EL (cell line): ENCODE measurements at places on chromosomes 6 and 20.

DNA sequence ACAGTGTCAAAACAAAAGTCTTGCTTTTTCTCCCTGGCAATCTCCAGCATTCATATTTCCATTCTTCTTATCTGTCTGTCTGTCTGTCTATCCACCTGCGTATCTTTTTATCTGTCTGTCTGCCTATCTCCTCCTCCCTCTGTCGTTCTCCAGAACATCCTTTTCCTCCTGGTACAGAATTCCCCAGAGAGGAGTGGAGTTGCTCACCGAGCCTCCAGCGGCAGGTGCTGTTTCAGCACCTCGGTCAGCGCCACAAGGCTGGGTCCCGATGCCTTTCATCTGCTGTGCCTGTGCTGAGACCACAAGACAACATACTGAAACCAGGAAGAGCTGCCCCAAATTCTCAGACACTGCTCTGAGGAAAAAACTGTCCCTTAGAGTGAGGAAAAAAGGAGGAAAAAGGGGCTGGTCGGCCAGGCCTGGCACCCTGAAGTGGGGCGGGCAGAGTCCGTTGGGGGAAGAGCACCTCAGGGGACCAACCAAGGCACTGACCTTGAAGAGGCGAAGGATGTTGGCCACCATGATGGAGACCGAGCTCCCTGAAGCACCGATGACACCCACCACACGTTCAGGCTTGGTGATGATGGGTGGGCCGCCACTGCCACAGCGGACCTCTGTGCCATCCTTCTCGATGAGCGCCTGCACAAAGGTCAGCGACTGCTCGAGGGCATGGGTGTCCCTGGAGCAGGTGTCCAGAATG lies 13.3 kb downstream of the GRM4 start:
- no peak for DNase-seq

DNA sequence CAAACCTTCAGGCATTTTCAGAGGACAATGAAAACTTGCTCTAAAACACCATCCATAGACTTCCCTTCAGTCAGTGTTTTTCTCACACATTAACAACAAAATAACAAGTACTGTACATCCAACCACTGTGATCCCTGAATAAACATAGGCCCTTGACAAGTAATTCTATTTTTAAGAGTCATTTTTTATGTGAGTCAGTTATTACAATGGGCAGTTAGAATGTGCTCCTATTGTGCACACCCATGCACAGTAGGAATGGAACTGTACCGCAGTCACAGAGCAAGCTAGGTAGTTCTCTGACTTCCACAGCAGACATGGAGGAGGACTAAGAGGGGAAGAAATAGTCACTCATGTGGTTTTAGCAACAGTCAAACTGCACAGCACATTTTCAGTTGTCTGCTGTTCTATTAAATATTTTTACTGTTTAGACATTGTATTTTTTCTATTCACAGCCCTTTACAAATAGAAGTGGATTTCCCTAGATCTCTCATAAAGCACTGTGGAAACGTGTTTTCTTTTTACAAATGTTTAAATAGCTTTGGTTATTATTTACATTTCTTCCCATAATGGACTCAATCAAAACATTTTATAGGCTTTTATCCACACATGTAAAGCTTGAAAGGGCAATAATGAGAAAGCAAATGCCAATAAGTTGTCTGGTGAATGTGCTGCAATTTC lies 100.4 kb downstream of the JAG1 start:
- no peak for DNase-seq

- DNase-seq: no peak
Observed at GRCh38 chr20:22773344-22773743, 189.0 kb upstream of the FOXA2 start.

- DNase-seq: no peak
Observed at GRCh38 chr20:24762371-24762770, 186.7 kb upstream of the CST7 start.

DNA sequence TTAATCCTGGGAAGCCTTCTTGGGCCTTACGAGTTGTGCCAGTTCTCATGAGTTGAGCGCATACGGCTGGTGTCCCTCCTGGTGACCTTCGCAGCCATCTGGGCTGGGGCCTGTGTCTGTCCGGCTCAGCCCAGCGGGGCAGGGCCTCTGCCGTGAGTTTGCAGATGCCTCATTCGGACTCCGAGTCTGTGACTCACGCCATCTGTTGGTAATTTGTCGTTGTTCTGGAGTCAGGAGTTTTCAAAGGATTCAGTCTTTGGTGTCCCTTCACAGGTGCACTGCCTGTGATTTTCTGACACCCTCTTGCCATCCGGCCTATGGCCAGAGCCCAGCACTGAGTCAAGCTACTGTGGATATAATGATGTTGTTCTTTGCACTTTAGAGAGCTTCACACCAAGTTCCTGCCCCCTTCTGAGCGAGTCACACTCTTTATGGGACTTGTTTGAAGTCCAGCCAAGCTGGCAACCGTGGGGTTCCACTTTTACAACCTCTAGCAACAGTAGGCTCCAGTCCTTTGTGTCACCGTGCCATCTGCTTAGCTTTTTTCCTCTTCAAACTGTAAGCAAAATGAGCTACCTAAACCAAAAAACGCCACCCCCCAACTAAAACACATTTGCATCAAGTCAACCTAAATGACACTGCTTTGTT lies 175.6 kb downstream of the AIG1 start:
- peak; percentile 50 for DNase-seq

DNA sequence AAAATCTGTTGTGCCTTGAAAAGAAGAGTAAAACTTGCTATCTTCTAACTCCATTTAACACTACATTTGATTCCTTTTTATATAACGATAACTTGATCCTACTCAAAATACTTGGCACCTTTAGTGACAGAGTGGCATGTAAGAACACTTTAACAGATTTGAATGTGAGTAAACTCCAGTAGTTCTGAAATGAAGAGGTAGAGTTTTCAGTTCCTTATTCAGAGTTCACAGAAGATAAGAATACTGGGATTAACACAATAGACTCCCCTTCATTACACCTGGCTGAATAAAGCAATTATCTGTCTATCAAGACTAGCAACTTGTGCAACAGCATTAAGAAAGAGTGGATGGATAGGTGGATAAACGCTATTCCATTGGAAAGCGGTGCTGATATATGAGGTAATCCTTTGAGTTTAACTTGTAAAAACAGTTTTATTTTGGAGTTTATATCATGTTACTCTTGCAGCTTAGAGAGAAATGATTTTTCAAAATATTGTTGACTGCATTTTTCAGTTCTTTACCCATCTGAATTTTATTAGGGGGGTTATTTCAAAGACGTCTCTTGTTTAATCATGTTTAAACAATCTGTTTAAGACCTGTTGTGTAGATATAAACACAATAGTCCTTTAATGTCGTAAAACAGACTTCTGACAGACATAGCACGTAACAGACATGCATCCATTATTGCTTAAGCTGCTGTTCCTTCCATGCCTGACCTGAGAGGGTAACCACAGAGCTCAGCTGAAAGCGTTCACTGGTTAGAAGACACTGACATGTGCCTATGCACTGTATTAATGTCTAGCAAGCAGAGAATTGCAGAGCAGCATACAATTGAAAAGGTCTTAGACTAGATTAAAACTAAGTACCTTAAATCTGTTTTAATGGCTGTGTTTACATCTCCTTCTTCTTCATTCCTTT lies 102.4 kb upstream of the SUPT3H start:
- peak; percentile 49 for DNase-seq

DNA sequence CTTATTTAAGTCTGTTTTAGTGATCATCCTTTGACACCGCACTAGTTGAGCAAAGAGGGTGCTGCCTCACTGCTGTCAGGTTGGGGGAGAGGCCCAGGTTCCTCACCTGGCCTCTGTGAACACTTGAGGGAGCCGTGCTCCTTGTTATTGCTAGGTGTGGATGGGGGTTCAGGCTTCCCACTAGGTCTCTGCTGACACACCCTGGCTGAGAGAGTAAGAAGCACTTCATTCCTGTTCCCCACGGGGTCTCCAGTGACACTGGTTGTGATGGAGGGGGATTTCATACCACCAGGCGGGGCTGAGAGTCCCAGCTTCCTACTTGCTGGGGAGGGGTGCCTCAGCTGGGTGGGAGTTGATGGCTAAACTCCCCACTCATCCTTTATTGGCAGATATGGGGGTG lies 11.1 kb upstream of the NOTCH4 start:
- no peak for DNase-seq

- peak; percentile 92 for DNase-seq
Observed at GRCh38 chr6:159716247-159717096, 10.8 kb upstream of the WTAP start.

DNA sequence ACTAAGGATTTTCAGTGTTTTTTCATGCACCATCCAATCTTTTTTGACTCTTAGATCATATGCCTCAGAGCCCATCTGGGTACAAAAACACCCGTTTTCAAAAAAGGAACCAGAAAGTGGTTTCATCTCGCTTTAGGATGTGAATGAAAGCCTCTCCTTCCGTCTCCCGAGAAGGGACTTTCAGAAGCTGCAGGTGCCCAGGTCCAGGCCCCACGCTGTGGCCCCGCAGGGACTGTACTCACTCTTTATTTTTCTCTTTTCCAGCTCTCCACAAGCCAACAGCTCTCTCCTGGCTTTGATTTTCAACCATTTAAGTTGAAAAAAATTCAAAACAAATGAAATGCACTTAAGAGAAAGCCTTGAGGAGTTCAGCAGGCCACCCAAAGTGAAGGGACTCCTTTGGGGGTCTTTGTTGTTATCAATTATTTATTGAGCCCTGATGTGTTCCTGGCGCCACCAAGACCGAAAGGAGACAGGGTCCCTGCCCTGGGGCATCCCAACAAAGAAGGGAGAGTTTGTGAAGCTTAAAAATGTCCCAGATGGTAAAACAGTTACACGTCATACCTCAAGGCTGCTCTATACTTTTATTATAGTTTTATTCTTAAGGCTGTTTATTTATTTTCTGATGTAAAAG lies 467.3 kb downstream of the PREX1 start:
- DNase-seq: no peak

- peak; percentile 91 for DNase-seq
Observed at GRCh38 chr6:31122791-31123706, 2.8 kb upstream of the CDSN start.

- no peak for DNase-seq
Observed at GRCh38 chr20:19552221-19553180, 205.6 kb upstream of the RIN2 start.

DNA sequence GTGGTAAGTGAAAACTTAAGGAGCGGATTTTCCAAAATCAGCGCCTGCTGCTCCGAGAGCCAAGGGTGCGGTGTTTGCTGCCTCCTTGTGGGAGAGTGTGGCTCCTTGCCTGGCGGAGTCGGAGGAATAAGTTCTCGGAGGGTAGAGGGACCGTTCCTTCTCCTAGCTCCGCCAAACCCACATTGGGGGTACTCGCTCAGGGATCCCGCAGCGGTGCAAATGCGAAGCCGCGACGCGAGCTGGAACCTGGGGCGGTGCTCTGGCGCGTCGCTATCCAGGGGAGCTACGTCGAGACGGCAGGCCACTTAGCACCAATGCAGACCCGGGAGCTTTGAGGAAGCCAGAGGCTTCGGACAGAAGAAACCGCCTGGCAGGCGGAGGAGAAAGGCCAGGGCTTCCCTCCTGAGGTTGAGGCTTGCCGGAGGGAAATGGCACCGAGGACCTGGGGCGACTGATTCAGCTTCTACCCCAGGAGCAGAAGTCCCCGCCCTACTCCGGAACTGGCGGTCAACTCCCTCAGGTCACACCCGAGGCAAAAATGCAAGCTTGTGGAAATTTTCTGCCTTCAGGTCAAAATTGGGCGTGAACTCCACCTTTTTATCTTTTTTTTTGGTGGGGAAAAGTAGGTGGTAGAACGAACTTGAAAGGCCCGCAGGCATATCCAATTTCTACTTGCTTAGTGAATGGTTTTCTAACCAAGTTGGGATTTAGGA lies 5.7 kb upstream of the DDX43 start:
- peak; percentile 79 for DNase-seq

DNA sequence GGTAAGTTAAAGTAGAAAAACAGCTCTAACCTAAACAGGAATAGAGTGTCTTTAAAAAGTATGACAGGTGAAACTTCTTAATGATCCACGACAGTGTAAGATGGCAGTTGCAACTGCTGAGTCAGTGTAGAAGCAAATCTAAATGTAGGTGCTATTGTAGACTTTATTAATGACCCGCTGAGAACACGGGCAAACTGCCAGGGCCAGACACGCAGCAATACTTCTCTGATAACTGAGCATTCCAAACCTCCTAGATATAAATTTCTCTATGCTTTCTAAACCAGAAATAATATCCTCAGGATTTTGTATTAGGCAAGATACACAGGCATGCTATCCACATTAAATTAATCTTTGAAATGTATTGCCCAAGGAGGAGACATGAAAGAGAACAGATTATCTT lies 1076.4 kb downstream of the HACE1 start:
- DNase-seq: no peak

DNA sequence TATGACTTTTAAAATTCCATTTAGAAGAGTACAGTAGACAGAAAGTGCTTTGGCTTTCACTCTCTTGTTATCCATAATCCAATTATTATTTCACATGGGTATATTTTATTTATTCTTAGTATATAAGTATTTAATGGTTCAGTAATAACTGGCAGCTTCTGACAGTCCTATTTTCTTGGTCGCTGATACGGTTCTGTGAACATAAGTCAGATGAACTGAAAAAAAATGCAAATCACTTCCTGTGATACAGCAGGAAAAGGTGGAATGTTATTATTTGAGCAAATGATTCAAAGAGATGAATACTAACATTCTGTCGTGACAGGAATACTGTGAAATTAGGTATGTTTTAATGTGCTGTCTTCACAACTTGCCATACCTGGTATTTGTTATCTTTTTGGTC lies 132.3 kb downstream of the ARHGAP18 start:
- DNase-seq: peak; percentile 13

DNA sequence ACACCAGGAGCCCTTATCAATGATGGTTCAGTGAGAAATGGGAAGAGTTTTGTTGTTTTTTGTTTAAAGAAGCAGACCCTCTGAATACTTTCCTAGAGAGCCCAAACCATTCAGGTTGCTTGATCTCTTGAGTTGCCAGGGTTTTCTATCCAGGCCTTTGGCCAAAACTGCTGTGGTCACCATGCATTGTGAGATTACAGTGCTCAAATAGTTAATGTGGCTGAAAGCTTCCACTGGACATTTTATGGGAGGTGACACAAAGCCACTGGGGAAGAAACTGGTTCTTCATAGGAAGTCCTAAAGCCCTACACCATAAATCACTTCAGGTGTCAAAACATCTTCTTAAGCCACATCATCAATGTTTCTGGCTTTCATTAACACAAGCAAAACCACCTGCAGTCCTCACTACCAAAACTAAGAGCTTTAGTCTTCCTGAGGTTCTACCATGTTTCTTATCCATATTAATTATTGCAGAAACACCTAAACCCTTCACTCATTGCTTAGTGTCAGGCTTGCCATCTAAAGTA lies 101.6 kb downstream of the IBTK start:
- no peak for DNase-seq

- DNase-seq: peak; percentile 50
Observed at GRCh38 chr6:112330879-112331265, 16.3 kb upstream of the RFPL4B start.

DNA sequence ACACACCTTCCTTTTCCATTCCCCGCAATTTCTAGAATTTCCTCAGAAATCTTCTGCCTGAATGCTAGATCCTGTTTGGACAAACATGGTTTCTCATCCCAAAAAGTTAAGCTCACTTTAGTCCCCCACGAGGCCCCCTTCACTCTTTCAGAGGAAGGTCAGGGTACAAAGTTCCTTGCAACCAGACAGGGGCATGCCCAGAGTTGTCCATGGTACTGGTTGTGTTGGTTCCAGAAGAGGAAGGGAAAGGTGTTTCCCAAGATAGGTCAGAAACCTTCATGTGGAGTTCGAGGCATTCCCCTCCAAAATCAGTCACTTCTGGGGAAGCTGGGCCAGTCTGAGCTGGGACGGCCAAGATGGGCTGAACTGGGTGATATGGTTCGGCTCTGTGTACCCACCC lies 167.6 kb upstream of the MAFB start:
- no peak for DNase-seq
